ENCODE measurements at places on chromosomes 12 and 14.

GRCh38 chr14:61542848-61543790, 152.2 kb upstream of the HIF1A start:
- DNase-seq, result no peak

DNA sequence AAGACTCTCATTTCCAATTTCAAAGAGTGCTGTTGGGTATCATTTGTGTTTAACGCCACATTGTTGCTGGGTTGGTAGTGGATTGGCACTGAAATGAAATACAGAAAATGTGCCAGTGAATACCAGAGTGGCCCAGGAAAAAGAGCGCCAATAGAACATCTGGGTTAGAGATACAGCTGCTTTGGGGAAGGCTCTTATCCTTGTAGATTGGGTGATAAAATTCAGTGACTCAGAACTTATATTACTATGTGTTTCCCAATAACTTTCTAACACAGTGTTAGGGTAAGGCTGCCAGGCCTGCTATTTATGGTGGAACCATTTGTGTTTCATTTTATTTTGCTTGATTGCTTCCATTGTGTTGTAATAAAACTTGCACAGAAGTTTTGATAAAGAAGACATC, 168.2 kb upstream of the SSTR1 start:
- no peak for DNase-seq

GRCh38 chr12:32198555-32198954, 91.9 kb downstream of the BICD1 start:
- no peak for DNase-seq

DNA sequence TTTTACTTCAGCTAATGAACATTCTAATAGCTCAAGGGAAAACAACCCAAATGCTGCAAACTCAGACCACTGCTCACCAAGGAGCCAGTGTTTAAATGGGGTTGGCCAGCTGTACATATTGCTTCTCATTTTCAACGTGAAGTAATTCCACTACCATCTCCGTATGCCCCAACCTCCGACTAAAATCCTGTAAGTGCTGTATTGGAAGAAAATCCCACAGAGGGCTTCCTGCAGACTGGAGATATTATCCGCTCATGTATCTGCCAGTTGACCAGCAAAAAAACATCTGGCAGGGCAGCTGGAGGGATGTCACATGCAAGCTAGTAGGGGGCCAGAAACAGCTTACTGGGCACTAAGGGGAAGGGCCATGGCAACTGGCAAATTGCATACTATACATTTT, 485.0 kb downstream of the SNAPC1 start:
- no peak for DNase-seq

DNA sequence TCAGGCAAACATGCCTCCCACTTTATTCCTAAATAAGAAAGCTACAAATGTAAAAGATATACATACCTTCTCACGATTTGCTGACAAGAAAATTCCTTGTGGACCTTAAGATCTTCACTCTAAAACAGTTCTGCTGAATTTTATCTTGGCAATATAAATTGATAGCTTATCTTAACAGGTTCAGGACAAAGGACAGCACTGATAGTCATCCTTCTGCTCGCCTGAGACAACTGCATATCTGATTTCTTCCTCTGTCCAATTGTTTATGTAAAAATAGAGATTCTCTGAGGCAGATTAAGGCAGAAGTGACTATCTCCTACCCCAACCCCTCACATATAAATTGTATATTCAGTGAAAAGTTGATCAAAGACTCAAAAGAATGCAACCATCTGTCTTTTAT, 44.9 kb downstream of the CAPZA3 start:
- DNase-seq, result no peak

All from stimulated activated CD4-positive, alpha-beta T cell treated with anti-CD3 and anti-CD28 coated beads, Interleukin-15, amount 100 ng/mL, for 1 hour (primary cell).